Kidney epithelial cell (primary cell): ENCODE measurements at places on chromosomes 1 and 21.

DNA sequence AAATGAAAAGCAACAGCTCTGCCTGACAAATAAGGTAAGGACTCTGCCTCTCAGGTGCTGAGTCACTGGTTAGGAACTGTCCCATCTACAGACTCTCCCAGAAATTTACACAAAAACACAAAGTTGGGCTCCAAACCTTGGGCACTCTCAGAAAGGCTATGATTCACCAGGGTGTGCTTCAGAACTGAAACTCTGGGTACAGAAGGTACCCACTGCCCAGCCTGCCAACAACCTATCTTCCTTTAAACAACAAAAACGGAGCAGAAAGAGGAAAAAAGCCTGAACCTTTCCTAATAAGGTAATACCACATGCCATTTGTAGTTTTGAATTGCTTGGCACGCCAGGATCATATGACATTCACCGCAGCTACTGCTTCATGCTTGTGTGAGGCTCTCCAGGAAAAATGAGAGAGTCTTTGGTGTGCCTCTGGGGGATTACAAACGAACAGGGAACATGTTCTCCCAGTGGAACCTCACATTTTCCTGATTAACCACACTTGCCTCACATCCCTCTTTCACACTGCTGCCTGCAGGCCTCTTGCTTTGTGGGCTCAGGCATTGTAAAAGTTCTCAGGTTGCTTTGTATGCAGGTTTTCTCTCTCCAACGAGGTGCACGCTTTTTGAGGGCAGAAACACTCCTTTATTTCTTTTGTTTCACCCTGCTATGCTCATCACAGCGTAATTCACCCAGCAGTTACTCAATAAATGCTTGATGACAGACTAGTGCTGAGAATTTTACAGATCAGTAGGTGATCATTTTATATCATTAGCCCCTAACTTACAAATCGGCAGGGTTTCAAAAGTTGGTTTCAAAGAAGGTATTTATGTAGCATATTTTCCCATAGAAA, 65.1 kb downstream of the GADD45A start:
- peak; percentile 89 for DNase-seq

- no peak for DNase-seq
Measured at GRCh38 chr1:233252441-233252840, 43.1 kb downstream of the PCNX2 start.

DNA sequence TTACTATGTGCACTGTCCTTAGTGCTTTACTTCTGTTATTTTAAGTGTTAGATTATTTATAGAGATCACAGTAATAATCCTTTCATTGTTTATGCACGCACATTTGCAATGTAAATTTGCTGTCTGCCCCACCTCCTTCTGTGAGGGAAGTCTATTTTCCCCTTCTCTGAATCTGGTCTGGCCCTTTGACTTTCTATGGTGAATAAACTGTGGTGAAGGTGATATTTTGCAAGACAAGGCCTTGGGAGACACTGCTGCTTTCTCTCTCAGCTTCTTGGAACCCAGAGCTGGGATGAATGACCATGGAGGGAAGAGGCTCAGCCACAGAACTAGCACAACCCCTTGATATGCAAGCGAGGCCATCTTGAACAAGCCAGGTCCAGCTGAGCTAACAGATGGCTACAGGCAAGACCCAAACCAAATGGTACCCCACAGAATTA, 156.3 kb downstream of the ST6GALNAC3 start:
- no peak for DNase-seq

DNA sequence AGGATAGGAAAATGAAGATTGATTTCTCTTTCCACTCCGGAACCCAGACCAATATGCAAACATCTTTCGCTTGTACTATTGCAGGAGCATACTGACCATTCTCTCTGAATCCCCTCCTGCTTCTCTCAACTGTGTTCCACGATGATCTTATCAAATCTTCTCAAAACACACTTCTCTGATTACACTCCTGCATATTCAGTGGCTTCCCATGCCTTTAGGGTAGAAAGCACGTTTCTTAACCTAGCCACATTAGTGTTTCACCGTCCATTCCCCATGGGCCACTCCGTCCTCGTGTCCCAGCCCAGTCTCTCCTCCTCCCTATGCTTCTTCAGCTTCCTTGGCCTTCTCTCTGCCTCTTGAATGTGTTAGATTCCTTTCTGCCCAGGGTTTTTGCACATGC, 198.5 kb downstream of the ZP4 start:
- DNase-seq: no peak

DNA sequence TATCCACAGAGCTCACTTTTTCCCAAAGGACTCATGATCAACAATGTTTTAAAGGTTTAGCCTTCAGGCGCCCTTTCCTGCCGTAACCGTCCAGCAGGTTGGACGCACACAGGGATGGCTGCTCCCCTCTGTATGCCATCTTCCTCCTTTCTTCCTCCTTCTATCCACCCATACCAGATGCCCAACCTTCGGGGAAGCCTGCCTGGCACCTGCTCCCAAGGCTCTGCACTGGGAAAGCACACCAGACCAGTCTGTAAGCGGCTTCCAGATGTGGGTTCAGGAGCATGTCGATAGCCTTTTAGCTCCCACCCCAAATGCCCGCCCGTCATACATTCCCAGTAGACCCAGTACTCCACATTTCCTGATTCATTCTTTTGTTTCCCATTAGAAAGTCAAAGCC, 52.9 kb downstream of the STUM start:
- DNase-seq: no peak
